Smooth muscle cell of the coronary artery (primary cell): ENCODE measurements at places on chromosomes 5 and 9. TPM values are rescaled to one million over a fixed set of nuclear protein-coding genes. Genes with fewer than 3 reads are reported as not detected.

Gene RLN2
- total RNA-seq = not detected in 2 replicates

Gene CDH9
- total RNA-seq = not detected in 2 replicates

Gene SOX30
- total RNA-seq = not detected in 2 replicates

Gene TAF11L11
- total RNA-seq = not detected in 2 replicates
